ENCODE measurements at places on chromosomes 12 and 14.

- no peak for DNase-seq
Measured at GRCh38 chr12:68870011-68870410, 62.0 kb downstream of the MDM2 start.

- DNase-seq: no peak
Measured at GRCh38 chr12:105995961-105996431, 142.8 kb downstream of the NUAK1 start.

DNA sequence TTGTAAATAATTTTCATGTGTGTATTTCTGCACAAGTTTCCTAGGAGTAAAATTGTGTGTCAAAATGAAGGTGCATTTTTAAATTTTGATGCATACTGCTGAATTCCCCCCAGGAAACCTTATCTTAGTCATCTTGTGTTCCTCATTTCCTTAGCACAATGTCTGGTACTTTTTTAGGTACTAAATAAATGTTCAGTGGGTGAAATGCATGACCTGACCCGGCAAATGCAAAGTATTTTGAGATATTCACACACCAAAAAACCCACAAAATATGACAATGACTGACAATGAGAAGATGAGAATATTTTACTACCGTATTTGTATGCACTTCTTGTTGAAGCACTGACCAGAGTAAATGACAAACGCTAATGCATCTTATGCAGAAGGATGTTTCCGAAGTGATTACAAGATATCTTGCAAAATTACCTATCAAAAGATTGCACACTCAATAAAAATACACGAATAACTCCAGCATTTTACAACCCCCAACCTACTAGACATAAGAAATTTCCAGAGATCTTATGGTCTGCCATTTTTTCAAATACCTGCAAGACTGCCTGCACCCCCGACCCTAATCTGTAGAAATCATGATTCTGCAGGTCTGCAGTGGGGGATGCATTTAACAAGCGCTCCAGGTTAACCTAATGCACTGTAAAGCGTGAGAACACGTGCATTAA, 895 bp upstream of the PRKAB1 start:
- DNase-seq: no peak

DNA sequence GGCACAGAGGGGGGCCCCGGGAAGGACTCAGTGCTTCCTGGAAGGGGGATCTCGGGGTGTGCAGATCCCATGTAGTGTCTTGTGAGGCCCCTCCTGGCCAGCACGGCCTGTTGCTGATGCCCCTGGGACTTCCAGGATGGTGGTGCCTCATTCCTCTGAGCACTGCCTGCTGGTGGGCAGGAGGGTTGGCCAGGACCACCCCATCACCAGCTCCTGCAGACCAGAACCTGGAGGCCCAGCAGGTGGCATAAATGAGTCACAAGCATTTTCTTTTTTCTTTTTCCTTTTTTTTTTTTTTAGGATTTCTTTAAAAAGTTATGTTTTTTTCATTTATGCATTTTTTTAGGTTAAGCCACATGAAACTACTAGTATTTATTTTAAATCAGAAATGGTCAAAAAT, 8.0 kb downstream of the MMP17 start:
- no peak for DNase-seq

- no peak for DNase-seq
Measured at GRCh38 chr14:38718519-38718918, 384.5 kb downstream of the SEC23A start.

DNA sequence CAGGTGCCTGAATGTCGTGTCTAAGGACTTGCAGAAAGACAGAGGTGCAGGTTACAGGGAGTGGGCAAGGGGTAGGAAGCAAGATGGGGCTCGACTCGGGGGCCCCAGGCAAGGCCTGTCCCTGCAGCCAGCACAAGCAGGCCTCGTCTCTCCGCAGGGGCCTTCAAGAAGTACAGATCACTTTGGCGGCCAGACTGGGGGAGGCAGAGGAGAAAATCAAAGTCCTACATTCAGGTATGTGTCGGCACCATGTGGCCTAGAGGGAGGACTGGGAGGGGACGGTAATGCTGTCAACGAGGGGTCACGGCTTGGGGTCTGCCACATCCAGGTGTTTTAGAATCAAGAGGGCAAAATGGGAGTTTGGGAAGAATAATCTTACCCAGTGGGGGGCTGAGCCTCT, 73.7 kb downstream of the PHETA1 start:
- no peak for DNase-seq

DNA sequence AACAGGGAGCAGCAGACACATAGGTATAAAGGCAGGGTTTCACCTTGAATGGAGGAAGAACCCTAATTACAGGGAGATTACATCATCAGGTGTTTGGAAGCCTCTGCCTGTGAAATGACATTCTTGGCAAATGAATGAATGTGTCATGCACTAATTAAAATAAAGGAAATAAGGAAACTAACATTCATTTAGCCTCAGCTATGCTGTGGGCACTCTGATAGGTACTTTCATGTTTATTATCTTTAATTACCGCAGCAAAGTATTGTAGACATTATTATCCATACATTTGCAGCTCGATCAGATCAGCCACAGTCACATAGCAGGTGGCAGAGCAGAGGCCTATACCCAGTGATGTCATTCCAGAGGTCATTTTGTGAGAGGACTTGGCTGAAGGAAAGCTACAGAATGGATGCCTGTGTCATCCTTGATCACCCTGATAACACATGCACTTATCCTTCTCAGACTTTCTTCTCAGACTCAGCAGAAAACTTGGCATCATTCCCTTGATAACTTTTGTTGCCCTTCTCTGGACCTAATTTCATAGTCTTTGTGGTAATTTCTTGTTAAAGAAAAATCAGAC, 18.4 kb downstream of the ZNF664 start:
- DNase-seq: no peak

DNA sequence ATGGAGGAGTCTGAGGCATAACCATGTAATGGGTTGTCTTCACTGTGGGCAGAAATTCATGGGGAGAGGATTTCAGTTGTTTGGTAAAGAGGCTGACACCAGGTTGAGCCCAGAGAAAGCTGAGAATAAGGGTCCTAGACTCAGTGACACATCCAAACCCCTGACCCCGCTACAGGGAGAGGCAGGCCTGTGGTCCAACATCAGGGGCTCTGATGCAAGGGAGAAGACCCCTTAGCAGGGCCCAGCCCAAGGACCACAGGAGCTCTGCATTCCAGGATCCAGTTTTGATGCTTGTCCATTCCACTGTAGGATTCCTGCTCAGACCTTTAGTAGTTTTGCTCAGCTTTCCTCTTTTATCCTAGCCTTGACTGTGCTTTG, 15.5 kb downstream of the GPR68 start:
- no peak for DNase-seq

GRCh38 chr12:1830981-1831963, 10.9 kb downstream of the LRTM2 start:
- DNase-seq: no peak

DNA sequence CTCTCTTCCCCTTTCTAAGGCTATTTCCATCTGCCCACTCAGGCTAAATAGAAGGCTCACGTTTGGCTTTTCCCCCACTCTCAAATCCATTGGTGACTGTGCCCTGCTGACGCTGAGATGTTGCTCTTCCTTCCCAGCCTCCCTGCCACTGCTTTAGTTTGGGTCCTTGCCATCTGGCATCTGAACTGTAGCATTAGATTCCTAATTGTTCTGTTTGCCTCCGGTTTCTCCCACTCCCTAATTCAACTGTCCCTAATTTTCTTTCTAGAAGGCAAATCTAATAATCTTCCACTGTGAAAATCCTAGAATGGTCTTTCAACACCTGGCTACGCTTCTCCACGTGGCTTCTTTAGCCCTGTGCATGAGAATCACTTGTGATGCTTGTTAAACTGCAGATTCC, 37.6 kb upstream of the SMOC1 start:
- DNase-seq: no peak

GRCh38 chr12:95239216-95239615, 21.6 kb downstream of the VEZT start:
- no peak for DNase-seq

DNA sequence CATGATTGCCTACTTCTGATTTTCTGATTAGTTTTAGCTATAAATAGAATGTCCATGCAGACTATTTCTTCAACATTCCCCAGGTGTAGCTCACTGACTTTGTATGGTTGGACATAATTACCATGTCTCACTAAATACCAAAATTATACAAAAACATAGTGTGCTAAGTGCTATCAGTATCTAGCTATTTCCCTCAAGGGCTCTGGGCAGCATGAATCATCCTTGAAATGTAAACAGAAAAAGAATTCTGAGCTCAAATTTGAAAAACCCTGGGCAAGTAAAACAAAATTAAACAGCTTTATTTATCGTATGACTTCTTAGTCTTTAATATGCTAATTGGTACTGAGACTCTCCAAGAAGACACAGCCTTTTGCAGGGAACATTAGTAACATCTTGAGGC, 82.9 kb downstream of the SPATA7 start:
- no peak for DNase-seq

DNA sequence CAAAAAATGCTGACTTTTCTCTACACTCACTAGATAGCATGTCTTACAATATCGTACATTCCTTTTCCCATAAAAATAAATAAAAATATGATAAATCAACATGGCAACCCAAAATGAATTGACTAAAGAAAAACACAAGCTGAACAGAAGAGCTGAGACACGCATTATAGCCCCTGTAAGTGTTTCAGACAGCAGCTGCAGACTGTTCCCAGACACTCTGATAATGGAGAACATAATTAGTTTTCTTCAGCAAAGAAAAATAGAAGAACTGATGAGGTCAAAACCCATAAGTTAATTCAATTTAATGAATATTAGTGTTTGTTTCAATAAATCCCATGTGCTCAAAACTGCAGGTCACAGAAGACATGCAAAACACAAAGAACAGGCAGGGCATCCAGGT, 23.8 kb downstream of the ST8SIA1 start:
- DNase-seq: no peak

DNA sequence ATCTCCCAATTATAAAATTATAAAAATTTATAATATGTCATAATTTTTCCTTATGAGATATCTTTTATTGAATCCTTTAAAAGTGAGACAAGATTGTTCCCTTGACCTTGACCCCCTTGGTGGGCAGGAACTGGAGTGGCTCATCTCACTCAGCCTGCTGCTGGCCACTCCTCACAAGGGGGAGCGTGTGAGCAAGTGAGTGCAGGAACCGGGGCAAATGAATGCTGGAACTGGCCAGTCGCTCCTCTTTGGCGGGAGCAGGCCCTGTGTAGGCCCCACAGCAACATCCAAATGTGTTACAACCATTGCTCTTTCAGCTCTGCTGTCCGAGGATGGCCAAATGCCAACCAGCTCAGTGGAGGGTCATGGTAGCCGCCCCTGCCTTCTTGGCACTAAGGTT, 178.8 kb downstream of the ETNK1 start:
- DNase-seq: no peak

GRCh38 chr12:123917337-123917850, 55.2 kb downstream of the CCDC92 start:
- no peak for DNase-seq

- DNase-seq: no peak
Measured at GRCh38 chr12:15443611-15444010, 121.3 kb downstream of the PTPRO start.

DNA sequence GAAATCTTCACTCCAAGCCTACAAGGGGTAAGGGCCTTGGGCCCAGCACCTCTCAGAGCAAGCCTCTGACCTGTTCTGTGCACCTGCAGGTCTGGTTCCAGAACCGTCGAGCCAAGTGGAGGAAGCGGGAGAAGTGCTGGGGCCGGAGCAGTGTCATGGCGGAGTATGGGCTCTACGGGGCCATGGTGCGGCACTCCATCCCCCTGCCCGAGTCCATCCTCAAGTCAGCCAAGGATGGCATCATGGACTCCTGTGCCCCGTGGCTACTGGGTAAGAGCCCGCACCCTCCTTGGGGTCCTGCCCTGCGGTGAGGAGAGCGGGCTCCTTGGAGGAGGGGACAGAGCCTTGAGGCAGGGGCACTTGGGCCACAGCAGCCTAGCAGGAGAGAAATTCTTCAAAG, 20.3 kb downstream of the VSX2 start:
- DNase-seq: no peak

DNA sequence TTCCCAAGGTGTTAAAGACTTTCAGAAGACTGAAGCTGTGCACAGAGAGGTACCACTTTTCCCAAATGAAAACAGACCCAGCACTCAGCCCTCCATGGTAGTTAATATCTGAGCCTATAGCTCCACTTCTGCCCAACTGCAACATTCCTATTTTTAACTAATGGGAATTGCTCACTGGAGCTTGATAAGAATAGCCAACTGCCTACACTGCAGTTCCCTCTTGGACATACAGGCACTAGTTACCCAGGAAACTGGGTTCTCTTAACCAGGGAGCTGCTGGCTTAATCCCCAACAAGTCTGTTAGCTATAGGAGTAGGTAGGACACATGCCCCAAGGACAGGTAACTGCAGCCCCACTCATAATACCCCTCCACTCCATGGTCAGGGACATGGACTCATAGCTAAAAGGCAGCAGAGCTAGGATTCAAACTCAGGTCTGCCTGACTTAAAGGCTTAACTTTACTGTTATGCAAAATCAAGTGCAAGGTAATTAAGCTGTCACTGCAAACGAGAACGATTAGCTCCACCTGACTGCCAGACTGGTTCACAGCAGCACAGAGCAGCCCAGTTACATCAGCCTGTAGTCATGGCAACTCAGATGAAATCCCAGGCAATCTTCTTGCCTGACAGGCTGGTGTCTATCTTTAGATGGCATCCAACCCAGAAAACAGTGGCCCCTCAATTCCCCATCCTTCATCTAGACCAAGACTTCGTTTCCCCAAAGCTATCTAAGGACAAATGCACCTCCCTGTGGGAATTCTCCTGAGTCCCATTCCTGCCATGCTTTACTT, 77.1 kb upstream of the ACTN1 start:
- DNase-seq: no peak

DNA sequence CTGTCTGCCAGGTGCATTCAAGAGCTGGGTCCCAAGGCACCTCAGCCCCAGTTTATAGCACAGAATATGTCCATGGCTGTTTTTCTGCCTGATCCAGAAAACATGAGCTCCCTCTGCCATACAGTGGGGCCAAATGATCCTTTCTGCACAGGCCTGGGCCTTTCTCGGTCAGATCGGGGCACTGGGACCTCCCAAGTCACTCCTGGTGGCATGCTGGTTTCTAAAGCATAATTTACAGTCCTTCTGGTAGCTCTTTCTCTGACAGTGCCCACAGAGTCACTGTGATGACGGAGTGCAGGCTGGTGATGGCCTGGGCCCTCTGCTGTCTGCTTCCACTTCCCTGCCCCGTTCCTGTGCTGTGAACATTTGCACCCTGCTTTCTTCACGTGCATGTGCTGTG, 99.2 kb downstream of the ADGRD1 start:
- DNase-seq: no peak

DNA sequence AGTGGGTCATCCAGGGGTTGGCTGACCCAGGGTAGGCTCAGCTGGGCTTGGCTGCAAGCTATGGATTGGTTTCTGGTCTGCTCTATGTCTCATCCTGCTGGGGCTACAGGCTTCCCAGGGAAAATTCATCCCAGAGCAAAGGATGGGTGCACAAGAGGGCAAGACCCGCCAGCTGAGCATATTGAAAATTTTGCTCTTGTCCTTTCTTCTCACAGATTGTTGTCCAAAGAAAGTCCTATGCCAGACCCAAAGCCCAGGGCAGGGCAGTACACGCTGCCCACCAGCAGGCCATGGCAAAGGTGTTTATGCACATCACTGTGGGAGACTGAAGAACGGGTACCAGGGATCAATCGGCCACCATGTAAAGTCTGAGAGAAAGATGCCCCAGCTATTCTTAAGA, 95.3 kb upstream of the PARP11 start:
- no peak for DNase-seq

Measured in fibroblast of the conjunctiva (primary cell).